HuH-7 (cell line): ENCODE measurements at places on chromosomes 7 and 10.

DNA sequence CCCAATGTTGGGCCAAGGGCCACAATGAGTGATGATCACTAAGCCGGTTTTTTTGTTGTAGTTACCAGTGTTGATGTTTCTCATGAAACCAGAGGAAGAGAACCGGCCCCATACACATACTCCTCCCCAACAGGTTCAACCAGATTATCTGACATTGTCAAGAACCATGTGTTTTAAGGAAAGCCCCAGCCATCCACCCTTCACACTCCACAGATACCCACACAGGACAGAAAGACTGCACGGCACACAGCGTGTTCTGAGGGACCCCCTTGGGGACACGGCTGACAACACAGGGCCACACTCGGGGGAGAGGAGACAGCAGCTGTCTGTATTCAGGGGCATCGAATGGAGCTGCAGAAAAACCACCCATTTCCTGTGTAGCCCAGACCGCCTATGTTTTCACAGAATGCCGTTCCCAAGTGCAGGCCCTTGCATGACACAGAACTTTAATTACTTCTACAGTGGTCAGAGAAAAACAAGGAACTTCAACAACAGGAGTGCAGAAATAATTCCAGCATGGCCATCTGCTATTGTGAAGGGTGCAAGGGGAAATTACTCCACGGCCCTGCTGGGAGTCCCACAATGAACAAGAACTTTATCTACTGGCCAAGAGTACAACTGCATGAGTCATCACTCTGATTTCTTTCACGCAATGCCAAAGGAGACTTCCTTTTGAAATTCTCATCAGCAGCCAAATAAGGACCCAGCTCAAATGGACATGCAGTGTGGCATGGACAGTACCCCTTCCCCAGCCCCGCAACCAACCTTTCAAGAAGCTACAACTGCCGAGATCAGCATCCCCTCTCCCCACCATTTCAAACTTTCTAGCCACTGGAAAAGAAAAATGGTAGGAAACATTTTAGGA, 2.3 kb downstream of the KLF6 start:
- DNase-seq: no peak

- no peak for DNase-seq
Measured at GRCh38 chr7:26141077-26141476, 10.9 kb upstream of the NFE2L3 start.

DNA sequence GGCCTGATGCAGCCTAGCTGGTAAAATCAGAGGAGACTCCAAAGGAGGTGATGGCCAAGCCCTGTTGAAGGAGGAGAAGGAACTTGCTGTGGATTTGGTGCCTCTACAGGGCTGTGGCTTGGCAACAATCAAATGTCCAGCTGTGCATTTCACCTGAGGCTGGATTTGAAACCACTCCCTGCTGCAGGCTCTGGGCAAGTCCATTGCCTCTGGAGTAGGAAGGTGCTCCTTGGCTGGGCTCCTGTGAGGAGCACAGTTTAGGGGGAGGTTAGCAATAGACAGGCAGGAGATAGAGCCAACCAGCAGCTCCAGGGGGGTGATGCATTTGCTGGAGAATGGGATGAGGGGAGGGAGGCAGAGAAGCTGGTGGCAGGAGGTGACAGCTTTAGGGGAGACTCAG, 26.5 kb downstream of the CDH23 start:
- no peak for DNase-seq

DNA sequence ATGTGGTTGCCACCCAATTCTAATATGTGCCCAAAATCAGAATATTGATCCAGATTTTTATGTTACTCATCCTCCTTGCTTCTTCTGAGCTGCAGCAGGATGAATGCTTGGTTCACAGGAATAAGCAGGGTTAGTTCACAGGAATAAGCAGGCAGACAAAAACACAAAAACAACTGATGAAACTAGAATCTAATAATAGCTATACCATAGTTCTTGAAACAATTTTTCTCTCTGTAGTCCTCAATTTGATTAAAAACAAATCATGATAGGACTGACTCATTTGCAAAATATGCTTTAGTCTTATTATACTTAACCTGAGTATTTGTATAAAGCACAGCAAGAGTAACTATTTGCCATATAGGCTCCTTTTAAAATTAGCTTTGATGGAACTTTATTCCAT, 24.4 kb upstream of the ARHGAP12 start:
- no peak for DNase-seq

DNA sequence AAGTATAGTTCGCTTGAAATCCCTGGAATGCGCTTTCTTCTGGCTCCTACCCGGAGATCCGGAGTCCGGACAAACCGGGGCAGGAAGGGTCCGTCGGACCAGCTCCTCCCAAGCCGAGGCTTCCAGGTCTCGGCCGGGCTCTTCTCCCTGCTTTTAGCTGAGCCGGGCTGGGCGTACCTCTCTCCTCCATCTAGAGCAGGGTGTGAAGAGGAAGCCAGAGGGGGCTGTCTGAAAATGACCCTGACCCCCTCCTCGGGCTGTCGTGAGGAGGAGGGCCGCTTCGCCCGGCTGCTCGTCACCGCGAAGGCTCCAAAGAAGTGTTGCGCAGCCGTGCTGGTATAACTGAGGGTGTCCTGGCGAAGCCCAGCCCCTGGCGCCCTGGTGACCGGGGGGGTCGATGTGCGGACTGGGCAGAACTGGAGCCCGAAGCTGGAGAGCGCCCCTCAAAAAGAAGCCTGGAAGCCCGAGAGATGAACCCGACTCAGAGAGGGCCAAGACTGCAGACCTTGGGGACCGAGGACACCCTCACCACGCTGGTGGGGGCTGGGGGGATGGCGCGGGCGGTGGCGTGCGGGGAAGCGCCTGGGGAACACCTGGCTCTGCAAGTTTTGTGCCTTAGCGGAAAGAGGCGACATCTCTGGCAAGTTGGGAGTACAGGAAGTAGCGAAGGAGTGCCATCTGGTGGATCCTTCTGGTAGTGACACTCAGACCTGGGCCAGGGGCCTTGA, 5.7 kb downstream of the KAZALD1 start:
- peak; percentile 65 for DNase-seq

GRCh38 chr10:97018251-97019212, 167.2 kb downstream of the SLIT1 start:
- DNase-seq: no peak

GRCh38 chr10:120039046-120039445, 146.5 kb downstream of the SEC23IP start:
- DNase-seq: no peak

- no peak for DNase-seq
Measured at GRCh38 chr7:12256090-12256489, 45.0 kb downstream of the TMEM106B start.
